ENCODE measurements at places on chromosomes 16 and 17.

DNA sequence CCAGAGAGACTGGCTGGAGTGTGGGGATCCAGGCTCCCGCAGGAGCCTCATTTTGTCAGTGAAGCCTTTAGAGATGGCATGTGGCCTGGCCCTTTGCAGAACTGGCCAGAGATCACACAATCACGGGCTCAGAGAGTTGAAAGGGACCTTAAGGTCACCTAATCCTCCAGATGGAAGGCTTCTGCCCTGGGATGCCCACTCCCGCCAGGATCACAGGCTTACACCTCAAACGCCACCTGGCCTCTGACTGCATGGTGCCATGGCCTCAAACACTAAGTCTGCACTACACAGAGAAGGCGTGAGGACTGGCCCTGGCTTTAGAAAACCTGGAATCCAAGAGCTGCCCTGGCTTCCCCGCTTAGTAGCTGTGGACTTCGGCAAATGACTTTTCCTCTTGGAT, 306.8 kb upstream of the CCL2 start:
- no peak for DNase-seq

GRCh38 chr17:4658478-4659305, 17.2 kb upstream of the ALOX15 start:
- no peak for DNase-seq

DNA sequence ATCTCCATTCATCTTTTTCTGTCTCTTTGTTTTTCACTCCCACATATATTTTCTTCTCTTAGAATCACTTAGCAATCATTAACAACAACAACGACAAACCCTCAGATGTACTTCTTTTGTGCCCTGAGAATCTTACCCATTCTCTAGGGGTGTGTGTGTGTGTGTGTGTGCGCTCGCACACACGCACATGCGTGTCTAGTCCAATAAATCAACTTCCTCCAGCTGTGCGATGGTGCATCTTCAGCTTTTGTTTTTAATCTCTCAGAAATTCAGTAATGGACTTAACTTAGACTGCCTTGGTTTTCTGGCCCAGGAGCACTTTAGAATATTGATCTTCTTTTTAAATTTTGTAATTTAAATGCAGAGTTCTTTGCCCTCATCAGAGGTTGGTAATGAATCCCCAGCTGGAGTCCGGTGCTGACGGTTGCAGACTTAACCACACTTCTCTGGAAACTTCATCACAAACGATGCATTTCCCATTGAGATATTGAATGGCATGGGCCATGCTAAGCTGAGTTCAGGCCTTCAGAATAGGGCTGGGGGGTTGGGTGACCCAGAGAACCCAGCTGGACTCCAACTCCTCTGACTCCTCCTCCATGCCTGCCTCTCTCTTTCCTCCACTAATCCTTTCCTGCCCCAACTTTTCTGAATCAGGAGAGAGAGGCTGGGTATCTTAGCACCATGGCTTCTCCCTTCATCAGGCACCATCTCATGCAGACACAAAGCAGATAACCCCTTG, 193.9 kb downstream of the ZNF18 start:
- no peak for DNase-seq

GRCh38 chr17:15485045-15485444, 17.6 kb upstream of the CDRT4 start:
- DNase-seq = no peak

DNA sequence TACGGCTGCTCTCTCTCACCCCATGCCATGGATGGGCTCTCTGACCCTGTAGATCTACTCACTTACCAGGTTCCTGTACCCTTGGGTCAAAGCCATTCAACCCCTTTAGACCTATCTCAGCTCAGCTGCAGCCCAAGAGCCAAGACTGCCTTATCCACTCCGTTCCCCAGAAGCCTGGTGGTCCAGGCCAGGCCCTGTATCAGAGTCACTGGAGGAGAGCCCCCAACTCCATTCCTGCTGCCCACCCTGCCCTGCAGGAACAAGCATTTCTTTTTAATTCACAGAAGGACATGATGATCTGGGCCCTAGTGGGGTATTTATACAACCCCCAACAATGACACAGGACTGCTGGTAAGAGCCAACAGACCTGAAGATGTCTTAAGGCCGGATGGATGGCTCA, 76.8 kb downstream of the AIPL1 start:
- DNase-seq = no peak

GRCh38 chr17:28427371-28427770, 21.4 kb upstream of the SLC46A1 start:
- DNase-seq = no peak

- DNase-seq = no peak
Observed at GRCh38 chr17:60284709-60285108, 107.2 kb downstream of the USP32 start.

- peak; percentile 7 for DNase-seq
Observed at GRCh38 chr16:468068-468821, 42.8 kb downstream of the RAB11FIP3 start.

DNA sequence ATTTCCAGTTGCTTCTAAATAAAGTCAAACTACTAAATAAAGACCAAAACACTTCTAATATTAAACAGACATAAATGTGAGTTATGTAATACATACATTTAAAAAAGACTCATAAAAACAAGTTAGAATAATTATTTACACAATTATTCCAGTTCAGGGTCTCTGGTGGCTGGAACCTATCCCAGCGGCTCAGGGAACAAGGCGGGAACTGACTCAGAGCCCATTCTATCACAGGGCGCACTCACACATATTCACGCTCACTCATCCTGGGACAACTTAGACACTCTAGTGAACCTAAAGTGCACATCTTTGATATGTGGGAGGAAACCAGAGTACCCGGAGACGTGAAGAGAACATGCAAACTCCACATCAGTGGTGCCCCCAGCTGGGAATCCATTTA, 25.0 kb downstream of the PLXDC1 start:
- no peak for DNase-seq

DNA sequence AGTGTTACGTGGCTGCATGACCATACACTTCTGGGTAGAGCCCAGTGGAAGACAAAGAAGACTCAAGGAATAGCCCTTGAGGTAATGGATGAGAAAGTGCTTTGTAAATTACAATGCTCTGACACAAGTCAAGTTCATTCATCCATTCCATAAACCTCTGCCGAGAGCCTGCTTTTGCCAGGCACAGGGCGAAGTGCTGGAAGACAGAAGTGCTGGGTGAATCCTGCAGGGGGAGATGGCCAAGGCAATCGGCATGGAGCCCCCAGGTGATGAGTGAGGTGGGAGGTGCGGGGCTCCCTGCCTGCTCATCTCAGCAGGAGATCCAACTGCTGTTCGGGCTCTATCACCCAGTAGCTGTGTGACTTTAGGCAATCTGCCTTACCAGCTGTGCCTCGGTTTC, 2.8 kb upstream of the SOCS3 start:
- DNase-seq = no peak

DNA sequence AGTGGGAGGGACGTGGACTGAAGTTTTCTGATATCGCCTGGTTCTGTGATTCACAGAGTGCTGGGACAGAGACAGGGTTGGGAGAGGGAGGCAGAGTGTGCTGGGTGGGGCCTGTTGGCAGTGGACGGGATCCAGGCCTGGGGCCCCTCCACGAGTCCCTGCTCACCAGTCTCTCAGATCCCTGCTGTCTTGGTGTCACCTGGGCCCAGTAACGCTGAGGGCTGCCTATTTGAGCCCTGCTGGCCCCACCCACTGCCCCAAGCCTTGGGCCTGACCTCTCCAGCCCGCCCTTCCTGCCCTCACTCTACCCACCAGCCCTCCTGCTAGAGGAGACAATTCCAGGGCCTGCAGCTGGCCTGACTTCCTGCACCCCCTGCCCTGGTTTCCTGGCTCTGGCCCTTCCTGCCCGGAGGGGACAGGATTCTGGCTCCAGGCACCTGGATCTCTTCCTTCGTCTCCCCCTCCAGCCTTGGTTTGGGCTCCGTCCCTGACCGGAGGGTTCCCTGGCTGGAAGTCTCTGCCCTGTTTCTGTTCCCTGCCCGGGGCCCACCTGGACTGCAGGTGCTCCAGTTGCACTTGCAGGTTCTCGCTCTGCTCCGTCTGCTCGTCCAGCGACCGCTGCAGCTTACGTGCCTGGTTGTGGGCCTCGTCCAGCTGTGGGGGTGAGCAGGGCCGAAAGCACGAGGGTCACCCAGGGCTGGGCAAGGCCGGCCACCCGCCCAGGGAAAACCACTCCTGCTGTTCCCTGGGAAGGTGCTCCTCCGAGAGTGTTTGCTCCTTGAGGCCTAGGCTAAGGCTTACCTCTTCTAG, 21.4 kb downstream of the CCDC102A start:
- DNase-seq = peak; percentile 58

DNA sequence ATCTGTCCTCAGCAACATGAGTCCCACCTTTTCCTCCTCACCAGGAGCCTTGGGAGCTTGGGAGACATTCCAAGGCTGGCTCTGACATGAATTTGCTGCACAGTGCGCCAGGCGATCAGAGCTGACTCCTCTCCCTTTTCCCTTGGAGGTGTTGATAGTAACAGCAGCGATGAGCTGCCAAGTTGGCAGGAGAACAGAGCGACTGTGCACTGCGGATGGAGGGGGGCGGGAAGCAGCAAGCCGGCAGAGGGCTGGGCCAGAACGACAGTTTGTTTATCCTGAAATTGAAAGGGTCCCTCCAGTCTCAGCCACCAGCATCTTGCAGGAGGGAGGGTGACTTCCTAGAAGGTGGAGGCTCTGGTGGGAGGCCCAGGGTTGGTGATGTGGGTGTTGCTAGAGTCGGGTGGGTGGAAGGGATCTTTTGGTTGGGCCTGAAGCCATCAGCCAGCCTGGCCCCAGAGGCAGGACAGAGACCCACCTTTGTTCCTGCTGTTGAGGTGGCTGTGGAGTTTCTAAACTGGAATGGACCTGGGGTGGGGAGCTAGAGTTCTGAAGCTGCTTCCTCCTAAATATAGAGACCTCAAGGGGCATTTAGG, 22.5 kb upstream of the DYNLL2 start:
- DNase-seq = no peak

- DNase-seq = no peak
Observed at GRCh38 chr17:65898651-65899050, 293.3 kb downstream of the CEP112 start.

GRCh38 chr17:35022536-35023063, 40.9 kb downstream of the RFFL start:
- peak; percentile 98 for DNase-seq

- no peak for DNase-seq
Observed at GRCh38 chr16:90072442-90073105, 4.6 kb downstream of the PRDM7 start.

- DNase-seq = no peak
Observed at GRCh38 chr16:50769-51591, 2.4 kb downstream of the POLR3K start.

DNA sequence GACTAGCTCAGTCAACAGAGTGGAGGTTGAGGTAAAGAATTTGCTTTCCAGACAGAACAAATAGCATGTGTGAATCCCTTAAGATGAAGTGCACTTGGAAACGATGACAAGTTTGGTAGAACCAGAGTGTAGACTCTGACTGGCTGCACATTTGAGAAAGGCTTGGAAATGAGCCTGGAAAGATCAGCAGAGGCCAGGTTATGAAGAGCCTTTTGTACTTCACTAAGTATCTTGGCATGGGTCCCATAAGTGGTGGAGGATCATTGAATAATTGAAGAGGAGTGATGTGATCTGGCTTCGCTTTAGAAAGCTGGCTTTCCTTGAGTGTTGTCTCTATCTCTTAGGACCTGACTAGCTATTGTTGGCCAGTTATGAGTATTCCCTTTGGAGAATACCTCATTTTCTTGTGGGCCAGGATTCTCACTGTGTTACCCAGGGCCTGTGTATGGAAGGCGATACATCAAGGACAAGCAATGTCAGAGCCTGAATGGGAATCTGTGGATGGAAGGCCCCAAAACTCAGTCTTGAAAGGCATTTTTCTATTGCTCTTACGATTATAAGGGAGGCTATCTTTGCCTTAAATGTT, 329.8 kb downstream of the UTP18 start:
- no peak for DNase-seq

GRCh38 chr17:19260958-19261357, 23.8 kb downstream of the EPN2 start:
- DNase-seq = no peak

- DNase-seq = no peak
Observed at GRCh38 chr16:50204453-50205108, 51.5 kb downstream of the TENT4B start.

- no peak for DNase-seq
Observed at GRCh38 chr16:65201511-65201910, 79.6 kb upstream of the CDH11 start.

DNA sequence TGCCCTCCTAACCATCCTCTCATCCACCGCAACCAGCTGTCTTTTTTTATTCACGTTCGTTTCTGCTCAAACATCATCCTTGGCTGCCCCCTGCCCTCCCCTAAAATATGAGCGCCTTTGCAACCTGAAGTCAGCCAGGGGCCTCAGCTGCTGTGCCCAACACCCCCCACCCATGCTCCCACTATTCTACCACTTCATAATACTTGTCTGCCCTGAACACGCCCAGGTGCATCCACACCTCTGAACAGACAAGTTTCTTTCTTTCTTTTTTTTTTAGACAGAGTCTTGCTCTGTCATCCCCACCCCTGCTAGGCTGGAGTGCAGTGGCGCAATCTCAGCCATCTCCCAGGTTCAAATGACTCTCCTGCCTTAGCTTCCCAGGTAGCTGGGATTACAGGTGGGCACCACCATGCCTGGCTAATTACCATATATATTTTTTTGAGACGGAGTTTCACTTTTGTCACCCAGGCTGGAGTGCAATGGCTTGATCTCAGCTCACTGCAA, 26.9 kb downstream of the CEP295NL start:
- DNase-seq = no peak

DNA sequence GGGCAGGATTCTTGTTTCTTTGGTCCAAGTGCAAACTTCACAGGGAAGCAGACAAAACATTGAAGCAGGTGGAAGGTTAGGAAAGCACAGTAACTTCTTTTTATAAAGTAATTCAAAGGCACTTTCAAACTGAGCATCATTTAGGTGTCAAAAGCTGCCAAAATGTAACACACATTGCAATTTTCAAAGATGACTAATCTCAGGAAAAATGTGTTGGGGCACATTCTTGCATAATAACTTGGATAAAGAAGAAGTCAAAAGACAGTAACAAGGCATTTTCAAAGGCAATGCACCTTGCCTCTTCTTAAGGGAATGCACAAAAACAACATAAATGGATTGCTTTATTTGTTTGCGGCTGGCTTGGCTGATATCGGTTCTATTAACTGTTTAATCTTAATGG, 3.6 kb downstream of the KCNJ2 start:
- DNase-seq = no peak

DNA sequence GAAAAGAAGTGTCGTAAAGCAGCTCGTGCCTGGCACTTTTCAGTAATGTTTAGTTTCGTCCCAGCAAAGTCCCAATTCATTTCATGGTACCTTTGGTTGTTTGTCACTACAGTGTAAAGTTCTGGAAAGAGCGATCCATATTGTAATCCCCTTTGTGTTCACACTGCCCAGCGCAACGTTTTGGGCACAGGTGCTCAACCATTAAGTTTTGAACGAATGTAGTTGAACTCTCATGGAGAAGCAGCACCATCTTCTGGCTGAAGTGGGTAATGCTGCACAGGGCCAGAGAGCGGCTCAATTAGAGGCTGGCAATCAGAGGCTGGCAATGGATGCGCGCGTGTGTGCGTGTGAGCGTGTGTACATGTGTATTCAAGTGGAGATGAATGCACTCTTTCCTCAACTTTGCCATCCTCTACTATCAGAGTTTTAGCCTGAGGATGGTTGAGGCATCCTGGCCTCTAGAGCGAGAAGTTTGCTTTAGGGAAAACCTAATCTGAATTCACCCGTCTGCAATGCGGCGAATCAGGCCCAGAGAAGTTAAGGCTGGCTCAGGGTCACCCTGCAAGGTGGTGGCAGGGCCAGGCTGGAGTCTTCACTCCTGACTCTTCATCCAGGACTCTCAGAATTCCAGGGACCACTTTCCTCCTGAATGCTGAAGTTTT, 29.9 kb downstream of the DYNLL2 start:
- peak; percentile 65 for DNase-seq

GRCh38 chr16:68284847-68285246, 20.5 kb downstream of the SLC7A6 start:
- DNase-seq = no peak

Measured in kidney capillary endothelial cell (primary cell).